NCI-H2081 treated with DMSO at 0.1 percent for 48 hours (cell line): ENCODE measurements at places on chromosomes 7 and 10.

DNA sequence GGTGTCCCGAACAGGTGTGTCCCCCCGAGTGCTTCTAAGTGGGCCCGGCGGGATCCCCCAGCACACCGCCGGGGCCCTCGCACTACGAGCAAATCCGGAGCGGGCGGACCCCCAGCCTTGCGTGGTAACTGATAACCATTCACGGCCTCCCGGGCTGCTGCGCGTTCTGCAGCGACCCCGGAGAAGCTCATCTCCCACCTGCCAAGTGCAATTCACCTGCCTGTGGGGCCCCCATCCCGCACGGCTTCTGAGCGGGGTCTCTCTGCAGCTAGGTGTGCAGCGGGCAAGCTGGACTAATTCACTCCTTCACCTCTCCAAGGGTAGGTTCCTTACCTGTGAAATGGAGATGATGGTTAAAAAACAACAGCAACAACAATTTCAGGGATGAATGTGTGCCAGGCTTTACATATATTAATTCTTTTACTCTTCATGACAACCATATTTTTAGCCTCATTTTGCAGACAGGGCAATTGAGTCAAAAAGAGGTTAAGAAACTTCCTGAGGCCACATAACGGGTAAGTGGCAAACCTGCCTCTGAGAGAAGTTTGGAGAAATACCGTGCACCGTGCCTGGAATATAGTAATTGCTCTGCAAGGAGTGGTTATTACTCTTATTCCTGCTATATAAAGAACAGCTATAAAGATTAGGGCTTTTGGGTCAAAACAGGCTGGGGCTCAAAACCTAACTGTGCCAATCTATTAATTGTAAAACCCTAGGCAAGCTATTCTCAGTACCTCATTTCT is 652 bp upstream of the PODXL start:
- no peak for DNase-seq

- no peak for DNase-seq
Observed at GRCh38 chr10:68572151-68572550, 12.0 kb downstream of the TET1 start.

GRCh38 chr10:98134117-98134430 is 383 bp upstream of the R3HCC1L start:
- DNase-seq, result no peak

DNA sequence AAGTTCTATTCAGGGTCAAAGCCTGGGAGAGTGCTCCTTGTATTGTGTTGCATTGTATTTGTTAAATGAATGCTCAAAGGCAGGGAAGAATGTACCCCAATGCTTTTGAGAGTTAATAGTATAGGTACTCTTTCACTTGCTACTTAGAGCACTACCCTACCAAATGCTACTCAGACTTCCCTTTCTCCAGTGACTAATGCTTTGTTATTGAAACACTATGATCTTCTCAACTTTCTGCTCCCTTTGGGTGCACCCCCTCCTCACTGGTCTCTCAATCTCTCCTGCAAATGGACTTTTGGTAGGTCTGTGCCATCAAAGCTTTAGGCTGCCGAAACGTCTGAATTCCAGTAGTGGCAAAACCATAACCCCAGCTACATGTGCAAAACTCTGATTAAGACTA is 177.7 kb upstream of the AHR start:
- DNase-seq, result no peak

DNA sequence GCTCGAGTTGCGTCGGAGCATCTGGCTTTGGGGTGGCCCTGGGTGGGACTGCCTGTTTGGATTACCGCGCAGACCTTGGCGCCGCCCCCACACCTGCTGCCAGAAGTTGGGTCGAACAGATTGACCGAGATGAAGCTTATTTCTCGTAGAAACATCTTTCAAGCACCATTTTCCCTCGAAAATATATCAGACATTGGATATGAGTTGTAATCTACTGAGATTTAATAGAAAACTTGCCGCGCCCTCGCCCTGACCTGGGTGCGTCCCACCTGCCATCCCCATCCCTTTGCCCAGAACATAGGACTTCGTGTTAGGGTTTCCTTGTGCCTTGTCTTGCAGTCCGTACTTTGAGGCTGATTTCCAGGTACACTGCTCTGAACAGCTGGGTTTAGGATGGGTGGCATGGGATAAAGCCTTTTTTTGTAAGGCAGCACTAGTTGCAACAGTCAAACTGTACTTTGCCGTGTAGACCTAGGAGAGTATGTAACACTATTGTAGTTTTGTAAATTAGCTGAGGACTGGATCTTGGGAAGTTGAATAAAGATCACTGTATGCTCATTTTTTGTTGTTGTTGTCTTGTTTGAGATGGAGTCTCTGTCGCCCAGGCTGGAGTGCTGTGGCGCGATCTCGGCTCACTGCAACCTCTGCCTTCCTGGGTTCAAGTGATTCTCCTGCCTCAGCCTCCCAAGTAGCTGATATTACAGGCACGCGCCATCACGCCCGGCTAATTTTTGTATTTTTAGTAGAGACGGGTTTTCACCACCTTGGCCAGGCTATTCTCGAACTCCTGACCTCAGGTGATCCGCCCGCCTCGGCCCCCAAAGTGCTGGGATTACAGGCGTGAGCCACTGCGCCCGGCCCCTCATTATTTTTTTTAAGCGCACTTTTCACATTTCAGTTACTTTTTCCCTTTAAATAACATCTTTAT is 978 bp downstream of the OGDH start:
- no peak for DNase-seq

GRCh38 chr10:114635797-114636550 is 22.1 kb downstream of the ABLIM1 start:
- DNase-seq, result no peak

GRCh38 chr10:123346581-123346980 is 192.4 kb downstream of the BUB3 start:
- DNase-seq, result no peak
